NCI-H2081 treated with DMSO at 0.1 percent for 48 hours (cell line): ENCODE measurements at places on chromosomes 12 and 14.

DNA sequence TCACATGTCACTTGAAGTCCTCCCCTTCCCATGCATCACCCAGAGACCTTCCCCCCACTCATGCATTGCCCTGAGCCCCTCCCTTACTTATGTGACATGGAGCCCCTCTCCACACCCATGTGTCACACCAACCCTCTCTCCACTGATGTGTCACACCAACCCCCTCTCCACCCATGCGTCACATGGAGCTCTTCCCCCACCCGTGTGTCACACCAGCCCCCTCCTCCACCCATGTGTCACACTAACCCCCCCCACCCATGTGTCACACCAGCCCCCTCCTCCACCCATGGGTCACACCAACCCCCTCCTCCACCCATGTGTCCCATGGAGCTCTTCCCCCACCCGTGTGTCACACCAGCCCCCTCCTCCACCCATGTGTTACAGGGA lies 30.4 kb downstream of the RTL1 start:
- no peak for DNase-seq

- no peak for DNase-seq
Observed at GRCh38 chr14:86481104-86481503, 951.2 kb downstream of the FLRT2 start.

DNA sequence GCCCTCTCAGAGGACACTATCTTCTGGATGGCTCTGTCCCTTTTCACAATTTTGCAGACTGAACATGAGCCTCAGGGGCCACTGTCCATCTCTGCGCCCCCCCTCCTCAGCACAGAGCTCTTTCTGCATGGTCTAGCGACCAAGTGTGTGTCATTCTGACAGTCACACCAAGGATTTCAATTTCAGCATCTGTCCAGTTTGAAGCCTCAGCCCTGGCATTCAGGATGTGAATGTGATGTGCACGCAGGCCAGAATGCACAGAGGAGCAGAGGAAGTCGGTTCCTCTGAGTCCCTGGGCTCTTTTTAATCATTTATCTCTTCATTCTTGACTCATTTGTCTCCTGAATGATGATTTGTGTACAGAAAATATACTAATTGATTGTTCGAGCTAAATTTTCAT lies 102.0 kb upstream of the PWP1 start:
- no peak for DNase-seq

DNA sequence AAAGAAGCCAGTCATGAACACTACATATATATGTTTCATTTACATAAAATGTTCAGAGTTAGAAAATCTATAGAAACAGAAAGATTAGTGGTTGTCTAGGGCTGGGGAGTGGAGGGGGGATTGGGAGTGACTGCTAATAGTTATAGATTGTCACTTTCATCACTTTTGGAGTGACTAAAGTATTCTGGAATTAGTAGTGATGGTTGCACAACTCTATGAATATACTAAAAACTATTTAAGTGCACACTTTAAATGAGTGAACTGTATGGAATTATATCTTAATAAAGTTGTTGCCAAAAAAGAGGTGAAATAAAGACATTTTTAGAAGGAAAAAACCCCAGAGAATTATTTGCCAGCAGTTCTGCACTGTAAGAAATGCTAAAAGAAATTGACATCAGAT lies 9.5 kb downstream of the CATSPERB start:
- no peak for DNase-seq

DNA sequence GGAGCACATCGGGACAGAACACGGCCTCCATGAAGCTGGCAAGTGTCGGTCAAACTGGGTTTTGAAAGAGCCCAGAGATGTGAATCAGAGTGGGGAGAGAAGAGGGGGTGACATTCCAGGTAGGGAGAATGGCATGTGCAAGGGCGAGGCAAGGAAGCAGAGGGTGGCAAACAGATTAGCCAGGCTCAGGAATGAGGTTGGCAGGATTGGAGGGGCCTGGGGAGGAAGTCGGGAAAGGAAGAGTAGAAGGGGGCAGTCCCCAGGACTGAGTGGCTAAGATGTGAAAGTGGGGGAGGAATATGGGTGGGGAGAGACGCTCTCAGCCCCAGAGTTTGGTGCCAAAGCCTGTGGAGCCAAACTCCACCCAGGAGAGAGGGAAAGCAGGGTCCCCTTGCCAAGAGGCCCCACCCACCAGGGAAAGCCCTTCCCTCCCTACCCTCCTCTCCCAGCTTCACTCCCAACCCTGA lies 5.5 kb upstream of the HDAC7 start:
- DNase-seq = no peak

- no peak for DNase-seq
Observed at GRCh38 chr12:119363490-119363889, 29.0 kb downstream of the CCDC60 start.

GRCh38 chr14:97523936-97524335 lies 726.8 kb downstream of the VRK1 start:
- no peak for DNase-seq

DNA sequence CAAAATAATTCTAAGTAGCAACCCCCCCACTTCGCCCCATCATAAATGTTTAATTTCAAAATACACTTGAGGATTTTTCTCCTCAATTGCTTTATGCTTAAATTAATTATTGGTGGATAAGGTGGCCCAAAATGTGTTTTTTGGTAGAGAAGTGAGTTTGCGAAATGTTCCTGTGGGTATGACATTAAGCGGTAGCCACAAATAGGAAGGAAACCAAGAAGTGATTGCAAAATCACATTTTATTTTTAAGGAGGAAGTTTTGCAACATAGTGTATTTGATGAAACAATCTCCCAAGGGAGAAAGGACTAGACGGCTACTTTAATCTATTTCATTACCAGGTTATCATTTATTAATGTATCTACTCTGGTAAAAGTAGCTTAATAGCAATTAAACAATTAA lies 25.5 kb downstream of the SLC25A3 start:
- no peak for DNase-seq

DNA sequence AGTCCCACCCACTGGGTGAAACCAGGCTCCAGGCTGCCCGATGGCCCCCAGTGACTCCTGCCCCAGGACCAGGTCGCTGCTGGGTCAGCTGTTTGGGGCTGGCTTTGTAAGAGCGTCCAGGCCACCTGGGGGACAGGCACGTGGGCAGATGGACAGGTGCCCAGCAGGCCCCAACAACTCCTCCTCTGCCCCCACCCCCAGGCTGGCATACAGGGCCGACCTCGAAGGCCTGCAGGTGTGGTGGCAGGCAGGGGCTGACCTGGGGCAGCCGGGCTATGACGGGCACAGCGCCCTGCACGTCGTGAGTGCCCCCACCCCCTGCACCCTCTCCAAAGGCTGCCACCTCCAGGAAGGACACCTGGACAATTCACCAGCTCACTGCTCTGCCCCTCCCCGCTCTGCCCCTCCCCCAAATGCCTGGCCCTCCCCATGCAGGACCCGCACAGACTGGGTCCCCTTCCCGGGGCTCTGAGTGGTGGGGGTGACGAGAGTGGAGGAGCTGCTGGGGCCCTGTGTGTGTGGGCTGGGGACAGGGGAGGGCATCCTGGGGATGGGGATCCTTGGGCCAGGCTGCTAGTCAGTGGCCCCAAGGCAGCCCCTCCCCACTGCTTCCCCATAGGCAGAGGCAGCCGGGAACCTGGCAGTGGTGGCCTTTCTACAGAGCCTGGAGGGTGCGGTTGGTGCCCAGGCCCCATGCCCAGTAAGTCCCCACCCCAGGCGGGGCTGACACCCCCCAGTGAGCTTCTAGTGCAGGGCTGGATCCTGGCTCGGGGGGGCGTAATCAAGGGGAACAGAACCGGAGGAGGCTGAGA lies 26.0 kb downstream of the ASPG start:
- no peak for DNase-seq

GRCh38 chr14:104103446-104104075 lies 18.1 kb downstream of the ASPG start:
- no peak for DNase-seq

GRCh38 chr12:72035625-72036024 lies 97.0 kb downstream of the TPH2 start:
- no peak for DNase-seq

GRCh38 chr12:46678426-46678825 lies 147.4 kb downstream of the SLC38A4 start:
- no peak for DNase-seq

- no peak for DNase-seq
Observed at GRCh38 chr12:108643941-108644810, 10.5 kb upstream of the SELPLG start.

- DNase-seq = no peak
Observed at GRCh38 chr14:23601845-23602180, 23.2 kb upstream of the JPH4 start.

- DNase-seq = no peak
Observed at GRCh38 chr12:92721130-92721529, 18.3 kb downstream of the PLEKHG7 start.

GRCh38 chr12:130639476-130640424 lies 76.3 kb downstream of the RIMBP2 start:
- DNase-seq = no peak

GRCh38 chr14:65709576-65709975 lies 297.0 kb downstream of the FUT8 start:
- no peak for DNase-seq

DNA sequence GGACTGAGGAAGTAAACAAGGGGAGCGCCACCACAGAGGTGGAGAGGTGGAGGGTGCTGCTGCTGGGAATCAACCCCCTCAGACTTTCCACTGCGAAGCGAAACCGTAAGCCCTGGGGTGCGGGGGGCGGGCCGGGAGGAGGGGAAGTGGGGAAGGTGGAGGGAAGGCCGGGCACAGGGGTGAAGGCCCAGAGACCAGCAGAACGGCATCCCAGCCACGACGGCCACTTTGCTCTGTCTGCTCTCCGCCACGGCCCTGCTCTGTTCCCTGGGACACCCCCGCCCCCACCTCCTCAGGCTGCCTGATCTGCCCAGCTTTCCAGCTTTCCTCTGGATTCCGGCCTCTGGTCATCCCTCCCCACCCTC lies at the start of gene LAG3:
Gene LAG3, plus strand, starts transcription at position 190 of the 365 bp plus-strand sequence. CDS start 333 bp downstream, outside the sequence.
- DNase-seq = no peak

DNA sequence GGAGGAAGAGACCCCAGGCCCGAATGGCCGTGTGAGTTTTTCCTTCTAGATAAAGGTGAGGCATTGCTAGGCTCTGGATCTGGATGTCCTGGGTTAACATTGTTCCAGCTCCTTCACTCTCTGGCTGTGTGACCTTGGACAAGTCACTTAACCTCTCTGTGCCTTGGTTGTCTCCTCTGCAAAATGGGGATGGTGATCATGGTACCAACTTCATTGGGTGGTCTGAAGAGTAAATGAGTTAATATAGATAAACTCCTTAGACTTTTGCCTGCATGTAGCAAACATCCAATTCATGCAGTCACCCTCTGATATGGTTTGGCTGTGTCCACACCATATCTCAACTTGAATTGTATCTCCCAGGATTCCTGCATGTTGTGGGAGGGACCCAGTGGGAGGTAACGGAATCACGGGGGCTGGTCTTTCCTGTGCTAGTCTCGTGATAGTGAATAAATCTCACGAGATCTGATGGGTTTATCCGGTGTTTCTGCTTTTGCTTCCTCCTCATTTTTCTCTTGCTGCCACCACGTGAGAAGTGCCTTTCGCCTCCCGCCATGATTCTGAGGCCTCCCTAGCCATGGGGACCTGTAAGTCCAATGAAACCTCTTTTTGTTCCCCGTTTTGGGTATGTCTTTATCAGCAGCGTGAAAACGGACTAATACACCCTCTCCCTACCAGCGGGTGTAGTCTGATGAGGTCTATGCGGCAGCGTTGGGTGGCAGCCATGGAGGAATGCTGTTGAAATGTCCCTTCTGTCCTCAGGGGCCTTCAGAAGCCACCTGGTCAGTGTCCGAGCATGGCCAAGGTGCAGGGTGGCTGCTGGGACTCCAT lies 256.1 kb downstream of the GLT1D1 start:
- DNase-seq = no peak

- DNase-seq = no peak
Observed at GRCh38 chr14:90458536-90458935, 61.7 kb downstream of the CALM1 start.
